ENCODE measurements at places on chromosomes 11 and 22.
A peak's percentile ranks its signal among the peaks of the same experiment; 100 is the strongest.

GRCh38 chr11:20066013-20066782 is 94.1 kb downstream of the DBX1 start:
- no peak for DNase-seq

GRCh38 chr22:31227186-31227585 is 15.1 kb downstream of the LIMK2 start:
- no peak for DNase-seq

- DNase-seq: peak; percentile 81
Observed at GRCh38 chr22:49934891-49935557, 16.6 kb downstream of the CRELD2 start.

GRCh38 chr22:44723801-44724200 is 21.8 kb downstream of the PRR5 start:
- DNase-seq: no peak

GRCh38 chr22:37906364-37907008 is 389 bp downstream of the MICALL1 start:
- DNase-seq: peak; percentile 16

GRCh38 chr11:77523712-77524111 is 49.8 kb upstream of the PAK1 start:
- no peak for DNase-seq

DNA sequence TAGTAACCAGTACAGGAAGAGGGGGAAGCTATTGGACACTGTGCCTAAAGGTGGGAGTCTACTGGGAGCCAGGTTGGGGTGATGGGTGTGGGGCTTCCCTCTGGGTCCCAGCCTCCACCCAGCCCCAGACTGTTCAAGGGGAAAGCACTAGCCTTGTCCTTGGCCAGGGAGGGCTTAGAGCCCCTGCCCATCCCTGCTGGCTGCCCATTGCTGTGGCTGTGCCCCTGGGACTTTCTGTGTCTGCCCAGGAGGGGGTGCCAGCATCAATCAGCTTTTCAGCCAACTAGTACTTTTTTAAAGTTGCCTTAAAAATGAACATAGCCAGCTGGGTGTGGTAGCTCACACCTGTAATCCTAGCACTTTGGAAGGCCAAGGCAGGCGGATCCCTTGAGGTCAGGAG is 19.9 kb downstream of the INCENP start:
- DNase-seq: no peak

- DNase-seq: no peak
Observed at GRCh38 chr11:130473795-130474377, 25.4 kb downstream of the ADAMTS15 start.

DNA sequence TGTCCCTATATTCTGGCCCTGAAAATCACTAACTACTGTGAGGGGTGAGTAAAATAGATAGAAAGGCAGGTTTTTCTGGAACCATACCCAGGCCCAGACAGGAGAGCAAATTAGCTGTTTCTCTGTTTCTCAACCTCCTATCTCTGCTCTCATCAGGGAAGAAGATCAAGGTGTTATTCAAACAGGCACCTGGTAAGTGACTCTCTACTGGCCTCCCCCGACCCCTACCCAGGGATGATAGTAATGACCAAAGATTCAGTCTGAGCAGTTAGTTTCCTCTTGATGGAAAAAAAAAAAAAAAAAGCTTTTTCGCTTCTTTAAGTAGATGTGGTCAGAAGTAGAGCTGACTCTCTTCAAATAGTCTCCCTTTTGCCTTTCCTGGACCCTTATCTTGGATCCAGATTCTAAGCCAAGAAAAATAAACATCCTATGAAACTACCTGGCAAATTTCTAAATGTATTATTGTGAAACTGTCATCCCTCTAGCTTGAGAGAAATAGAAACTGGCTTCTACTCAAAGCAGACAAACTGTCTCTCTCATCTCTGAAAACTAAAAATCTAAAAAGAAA is 9.9 kb downstream of the LRRC4C start:
- no peak for DNase-seq

DNA sequence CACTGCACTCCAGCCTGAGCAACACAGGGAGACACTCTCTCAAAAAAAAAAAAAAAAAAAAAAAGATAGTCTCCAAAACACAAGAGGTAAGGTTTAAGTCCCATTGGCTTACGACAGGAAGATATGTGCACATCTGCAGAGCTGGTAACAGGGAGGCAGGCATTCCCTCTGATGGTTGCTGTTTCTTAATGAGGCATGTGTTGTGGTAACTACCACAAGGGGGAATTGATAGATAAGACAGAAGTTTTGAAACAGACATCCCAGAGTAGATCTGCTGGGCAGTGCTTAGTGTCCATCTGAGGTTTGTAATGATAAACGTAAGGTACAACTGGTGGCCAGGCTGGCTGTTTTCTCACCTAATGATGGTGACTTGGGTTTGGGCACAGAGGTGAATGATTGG is 4.7 kb downstream of the EIF1AD start:
- no peak for DNase-seq

DNA sequence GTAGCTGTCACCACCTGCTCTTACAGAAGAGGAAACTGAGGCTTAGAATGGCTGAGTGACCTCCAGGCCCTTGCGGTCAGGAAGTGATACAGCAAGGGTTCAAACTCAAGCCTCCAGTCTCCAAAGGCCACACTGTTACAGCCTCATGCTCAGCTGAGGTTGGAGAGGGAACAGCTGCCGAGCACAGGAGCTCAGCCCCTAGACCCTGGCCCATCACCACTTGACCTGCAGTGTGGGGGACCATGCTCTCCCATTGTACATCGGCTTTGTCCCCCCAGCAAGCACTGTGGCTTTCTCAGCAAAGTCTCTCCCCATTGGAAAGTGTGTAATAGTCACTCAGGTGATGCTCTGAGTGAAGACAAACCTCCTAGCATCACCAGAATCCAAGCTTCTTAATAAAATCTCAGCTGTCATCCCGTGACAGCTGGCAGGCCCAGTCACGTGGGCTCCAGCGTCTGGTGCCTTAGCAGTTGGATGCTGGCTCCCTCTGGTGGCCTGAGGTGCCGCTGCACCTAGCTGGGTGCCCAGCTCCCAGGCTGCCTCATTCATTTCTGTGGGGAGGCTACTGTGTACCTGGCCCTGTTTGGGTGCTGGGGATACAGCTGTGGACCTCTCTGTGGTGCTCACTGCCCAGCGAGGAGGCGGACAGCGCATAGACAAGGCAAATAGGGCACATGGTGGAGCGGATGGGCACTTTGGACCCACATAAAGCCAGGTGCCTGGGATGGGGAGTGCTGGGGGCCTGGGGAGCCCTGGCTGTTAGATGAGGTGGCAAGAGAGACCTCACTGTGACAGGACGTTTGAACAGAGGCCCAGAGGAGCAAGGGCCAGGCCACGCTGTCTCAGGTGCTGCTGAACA is 19.1 kb upstream of the MYRF start:
- peak; percentile 74 for DNase-seq

GRCh38 chr11:94066901-94067429 is 45.8 kb downstream of the HEPHL1 start:
- DNase-seq: no peak

DNA sequence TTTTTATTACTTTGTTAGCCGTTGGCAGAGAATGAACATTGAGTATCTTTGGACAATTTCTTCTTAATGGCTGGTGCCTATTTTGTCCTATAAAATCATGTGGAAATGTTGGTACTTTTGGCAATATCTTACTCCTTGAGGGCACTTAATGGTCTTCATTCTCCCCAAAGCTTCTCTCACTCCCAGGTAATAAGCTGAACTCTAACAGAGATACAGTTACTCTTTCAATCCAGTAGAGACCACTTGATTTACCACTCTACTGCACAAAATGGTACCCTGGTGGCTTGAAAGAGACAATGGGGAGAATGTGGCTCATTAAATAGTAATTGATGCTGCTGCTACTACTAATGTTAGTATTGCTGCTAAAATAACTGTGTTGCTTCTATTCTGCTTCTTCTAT is 53.0 kb downstream of the MAML2 start:
- DNase-seq: no peak

DNA sequence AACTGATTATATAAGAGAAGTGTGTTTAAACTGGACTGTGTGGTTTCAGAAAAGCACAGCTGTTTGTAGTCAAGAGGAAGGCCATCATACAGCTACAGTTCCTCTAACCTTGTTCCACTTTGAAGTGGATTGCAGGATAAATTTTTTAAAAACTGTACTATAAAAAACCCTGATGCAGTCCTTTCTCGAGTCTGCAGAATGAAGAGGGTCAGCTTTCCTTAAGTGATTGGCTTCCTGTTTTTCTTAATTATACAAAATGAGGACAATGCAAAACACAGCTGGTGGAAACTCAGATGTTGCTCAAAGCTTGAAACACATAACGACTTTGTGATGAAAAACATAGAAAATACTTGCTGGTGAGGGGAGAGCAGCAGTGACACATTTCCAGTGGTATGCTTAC is 1060.5 kb downstream of the DLG2 start:
- no peak for DNase-seq

DNA sequence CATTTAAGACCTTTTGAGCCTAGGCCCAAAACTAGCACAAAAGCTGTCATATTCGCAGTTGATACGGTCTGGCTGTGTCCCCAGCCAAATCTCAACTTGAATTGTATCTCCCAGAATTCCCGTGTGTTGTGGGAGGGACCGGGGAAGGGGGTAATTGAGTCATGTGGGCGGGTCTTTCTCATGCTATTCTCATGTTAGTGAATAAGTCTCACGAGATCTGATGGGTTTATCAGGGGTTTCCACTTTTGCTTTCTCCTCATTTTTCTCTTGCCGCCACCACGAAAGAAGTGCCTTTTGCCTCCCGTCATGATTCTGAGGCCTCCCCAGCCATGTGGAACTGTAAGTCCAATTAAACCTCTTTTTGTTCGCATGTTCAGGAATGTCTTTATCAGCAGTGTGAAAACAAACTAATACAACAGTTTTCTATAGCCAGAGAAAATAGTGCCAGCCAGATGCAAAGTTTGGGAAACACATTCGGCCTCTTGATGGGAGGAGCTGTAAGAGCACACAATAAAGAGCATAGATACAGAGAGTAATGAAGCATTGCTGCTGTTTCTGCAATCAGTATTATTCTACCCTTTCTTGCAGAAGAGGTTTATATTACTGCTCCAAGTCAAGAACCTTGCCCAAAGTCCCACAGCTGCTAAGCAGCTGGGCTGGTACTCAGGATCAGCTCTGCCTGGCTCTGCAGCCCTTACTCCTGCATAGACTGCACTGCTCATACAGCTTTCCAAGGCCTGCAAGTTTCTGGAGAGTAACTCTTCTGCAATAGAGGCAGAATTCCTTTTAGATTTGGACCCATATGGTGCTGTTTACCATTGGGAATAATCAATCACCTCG is 2.0 kb upstream of the ZNF195 start:
- DNase-seq: no peak

DNA sequence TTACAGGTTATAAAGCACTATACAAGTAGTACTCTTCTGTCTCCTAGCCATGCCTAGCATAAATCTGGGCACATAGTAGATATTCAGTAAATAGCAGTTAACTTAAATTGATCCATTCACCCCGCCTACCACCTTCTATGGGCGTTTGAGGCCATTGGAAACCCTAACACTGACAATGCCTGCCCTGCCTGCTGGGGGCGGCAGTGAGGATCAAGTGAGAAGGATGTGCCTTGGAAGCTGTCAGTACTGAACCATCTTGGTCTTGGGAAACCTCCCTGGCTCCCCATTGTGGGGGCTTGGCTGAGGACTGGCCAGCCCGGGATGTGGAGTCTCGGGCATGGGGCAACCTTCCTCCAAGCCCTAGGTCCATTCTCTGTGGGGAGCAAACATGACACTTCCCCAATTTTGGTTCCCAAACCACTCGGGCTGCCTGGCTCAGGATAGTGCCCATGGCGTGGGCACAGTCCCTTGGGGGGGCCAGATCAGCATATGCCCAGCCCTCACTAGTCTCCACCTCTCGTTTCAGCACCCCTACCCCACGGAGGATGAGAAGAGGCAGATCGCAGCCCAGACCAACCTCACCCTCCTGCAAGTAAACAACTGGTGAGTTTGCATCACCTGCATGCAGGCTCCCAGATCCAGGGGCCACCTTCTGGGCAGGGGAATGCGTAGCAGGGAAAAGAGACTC is 67.4 kb downstream of the FEZ1 start:
- DNase-seq: no peak

DNA sequence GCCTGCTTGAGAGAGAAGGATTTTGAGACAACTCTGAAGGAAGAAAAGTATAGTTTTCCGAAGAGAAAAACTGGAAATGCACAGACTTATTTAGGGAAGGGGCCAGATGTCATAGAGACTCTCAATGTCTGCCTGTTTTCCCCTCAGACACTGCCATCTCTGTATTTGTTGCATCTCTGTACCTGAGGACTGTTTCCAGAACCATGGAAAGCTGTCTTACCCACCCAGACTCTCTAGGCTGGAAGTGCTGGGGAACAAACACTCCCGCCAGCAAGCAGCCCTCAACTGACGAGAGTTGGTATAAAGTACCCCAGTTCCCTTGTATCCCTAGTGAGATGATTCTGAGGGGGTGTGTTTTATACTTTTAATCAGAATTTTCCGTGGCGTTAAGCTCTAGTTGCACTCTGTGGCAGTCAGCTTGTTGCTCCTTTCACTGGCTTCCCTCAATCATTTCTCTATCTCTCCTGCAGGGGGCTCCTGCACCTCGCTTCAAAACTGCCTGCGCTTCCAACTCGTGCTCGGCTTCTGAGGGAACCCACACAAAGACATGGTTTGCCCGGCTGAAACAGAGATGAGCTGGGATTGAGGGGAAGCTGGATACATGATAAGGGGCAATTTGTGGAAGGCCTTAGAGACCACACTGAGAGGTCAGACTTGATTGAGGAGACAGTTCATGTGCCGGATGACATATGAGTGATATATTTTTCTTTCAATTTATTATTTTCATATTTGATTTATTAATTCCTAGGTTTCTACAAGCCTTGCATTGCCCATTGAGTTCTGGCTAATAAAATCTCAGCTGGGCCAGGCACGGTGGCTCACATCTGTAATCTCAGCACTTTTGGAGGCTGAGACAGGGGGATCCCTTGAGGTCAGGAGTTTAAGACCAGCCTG is 36.9 kb upstream of the CLPB start:
- DNase-seq: peak; percentile 51

- DNase-seq: no peak
Observed at GRCh38 chr22:45280587-45280980, 4.2 kb upstream of the UPK3A start.

DNA sequence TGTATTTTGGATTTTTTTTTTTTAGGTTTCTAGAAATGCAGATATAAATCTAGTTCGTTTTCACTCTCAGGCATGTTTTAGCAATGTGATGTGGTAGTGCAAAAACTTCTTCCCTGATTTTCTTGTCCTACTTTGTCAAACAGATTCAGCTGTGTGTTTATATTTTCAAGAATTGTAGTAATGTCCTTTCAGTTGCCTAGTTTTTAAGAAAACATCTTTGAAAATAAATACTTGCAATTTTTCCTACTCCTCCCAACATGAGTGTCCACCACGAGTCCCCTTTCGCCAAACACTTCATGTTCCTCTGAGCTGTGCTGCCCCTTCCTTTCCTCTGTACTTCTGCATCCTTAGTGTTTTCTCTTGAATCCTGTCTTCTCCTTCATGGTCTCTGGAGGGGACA is 686.9 kb downstream of the NTM start:
- DNase-seq: no peak

GRCh38 chr22:38569181-38569971 is 607 bp downstream of the DMC1 start:
- no peak for DNase-seq

Measured in activated T-cell treated with anti-CD3 and anti-CD28 coated beads for 24 hours (primary cell).